Dorsolateral prefrontal cortex (tissue), 122 donors: ENCODE measurements at places on chromosomes 7 and 10.

DNA sequence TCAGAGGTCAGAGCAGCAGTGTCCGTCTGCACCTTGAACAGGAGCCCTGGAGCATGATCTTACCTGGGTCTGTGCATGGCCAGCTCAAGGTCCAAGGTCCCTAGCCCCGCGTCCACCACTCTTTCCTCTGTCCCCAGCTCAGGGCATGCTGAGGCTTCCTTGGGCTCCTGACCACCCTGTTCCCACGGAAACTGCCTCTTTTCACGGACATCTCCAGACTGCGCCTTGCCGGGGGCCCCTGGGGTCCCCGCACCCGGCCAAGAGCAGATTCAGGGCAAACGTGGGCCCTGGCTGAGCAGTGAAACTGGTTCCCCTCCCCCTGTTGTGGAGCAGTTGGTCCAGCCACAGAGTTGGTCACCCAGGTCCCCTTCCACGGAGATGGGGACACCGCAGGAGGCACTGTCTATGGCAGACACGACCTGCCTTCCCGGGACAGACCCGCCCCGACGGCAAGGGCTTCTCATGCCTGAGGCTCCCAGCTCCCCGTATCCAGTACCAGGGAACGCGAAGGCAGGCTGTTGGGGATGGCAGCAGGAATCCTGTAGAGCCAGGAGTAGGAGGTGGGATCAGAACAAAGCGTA is 217.4 kb upstream of the PPP2R2D start:
- no peak for DNase-seq

GRCh38 chr10:110530131-110530831 is 32.6 kb downstream of the DUSP5 start:
- no peak for DNase-seq

- DNase-seq, result no peak
Measured at GRCh38 chr7:97179454-97180104, 62.1 kb downstream of the SDHAF3 start.

DNA sequence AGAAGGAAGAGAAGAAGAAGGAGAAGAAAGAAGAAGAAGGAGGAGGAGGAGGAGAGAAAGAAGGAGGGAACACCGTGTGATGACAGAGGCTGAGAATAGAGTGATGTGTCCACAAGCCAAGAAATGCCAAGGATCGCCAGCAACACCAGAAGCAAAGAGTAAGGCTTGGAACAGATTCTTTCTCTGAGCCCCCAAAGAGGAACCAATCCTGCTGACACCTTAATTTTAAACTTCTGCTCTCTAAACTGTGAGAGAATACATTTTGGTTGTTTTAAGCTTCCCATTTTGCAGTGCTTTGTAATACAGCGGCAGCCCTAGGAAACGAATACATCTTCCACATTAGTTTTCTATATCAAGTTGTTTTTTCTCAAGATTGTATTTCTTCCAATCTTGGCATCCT is 13.9 kb upstream of the WNT8B start:
- no peak for DNase-seq

- DNase-seq, result no peak
Measured at GRCh38 chr10:78053211-78053868, 19.7 kb downstream of the RPS24 start.
